GM13976 (cell line): ENCODE measurements at places on chromosomes 13 and 19.

- DNase-seq, result no peak
Measured at GRCh38 chr19:2015608-2015950, at the start of gene BTBD2. Gene BTBD2 (minus strand): TSS chr19:2015714. CDS start chr19:2015703, 11 bp downstream.

GRCh38 chr13:110228936-110229904 lies 77.7 kb downstream of the COL4A1 start:
- no peak for DNase-seq

GRCh38 chr19:47111006-47111621 lies 2.5 kb downstream of the ZC3H4 start:
- peak; percentile 45 for DNase-seq

- peak; percentile 54 for DNase-seq
Measured at GRCh38 chr13:27044837-27045570, 126.6 kb downstream of the USP12 start.

- no peak for DNase-seq
Measured at GRCh38 chr19:46299004-46299509, 2.2 kb downstream of the HIF3A start.

- no peak for DNase-seq
Measured at GRCh38 chr13:108855737-108856387, 226.5 kb downstream of the MYO16 start.

GRCh38 chr13:50244355-50244712 lies 229.1 kb downstream of the KCNRG start:
- DNase-seq, result no peak

DNA sequence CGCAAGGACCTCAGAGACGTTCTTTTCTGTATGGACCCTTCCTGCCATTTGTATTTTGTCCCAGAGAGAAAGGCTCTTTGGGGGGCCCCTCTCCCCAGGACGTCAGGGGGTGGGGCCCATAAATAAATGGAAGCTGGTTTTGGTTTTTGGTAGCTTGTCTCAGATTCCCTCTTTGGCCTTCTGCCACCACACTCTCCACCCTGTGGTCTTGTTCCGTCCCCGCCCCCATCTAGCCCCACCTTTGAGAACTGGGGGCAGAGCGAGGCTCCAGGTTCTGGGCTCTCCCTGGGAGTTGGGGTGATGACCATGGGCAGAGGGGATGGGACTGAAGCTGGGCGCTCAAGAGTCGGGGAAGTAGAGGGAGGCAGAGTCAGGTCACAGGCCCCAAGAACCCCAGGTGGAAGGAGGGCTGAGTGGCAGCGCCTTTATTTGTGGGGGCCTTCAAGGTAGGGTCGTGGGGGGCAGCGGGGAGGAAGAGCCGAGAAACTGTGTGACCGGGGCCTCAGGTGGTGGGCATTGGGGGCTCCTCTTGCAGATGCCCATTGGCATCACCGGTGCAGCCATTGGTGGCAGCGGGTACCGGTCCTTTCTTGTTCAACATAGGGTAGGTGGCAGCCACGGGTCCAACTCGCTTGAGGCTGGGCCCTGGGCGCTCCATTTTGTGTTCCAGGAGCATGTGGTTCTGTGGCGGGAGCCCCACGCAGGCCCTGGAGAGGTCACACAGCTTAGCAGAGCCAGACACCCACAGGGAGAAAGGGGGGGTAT lies 3.3 kb downstream of the ISYNA1 start:
- no peak for DNase-seq

DNA sequence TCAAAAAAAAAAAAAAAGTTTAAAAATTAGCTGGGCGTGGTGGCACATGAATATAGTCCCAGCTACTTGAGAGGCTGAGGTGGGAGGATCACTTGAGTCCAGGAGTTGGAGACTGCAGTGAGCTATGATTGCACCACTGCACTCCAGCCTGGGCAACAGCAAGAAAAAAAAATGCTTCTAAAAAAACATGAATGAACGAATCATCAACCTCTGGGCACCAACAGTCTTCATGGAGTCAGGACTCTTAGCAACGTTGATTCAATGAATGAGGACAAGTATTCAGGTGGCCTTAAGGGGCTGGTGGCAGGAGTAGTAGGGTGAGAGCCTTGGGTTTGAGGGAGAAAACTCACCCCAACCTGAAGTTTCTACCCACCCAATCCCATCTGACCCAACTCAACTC lies 20.6 kb upstream of the OLFM2 start:
- DNase-seq, result no peak

- no peak for DNase-seq
Measured at GRCh38 chr19:27964185-27964584, 1248.8 kb downstream of the UQCRFS1 start.
